ENCODE measurements at places on chromosomes 12 and 14. TPM values are rescaled to one million over a fixed set of nuclear protein-coding genes. Genes with fewer than 3 reads are reported as not detected.

Gene IL26
- polyA plus RNA-seq = not detected

Gene ARHGAP9
- polyA plus RNA-seq = 0.79 TPM

Gene PRH2
- polyA plus RNA-seq = 0.34 TPM

Gene SMCO3
- polyA plus RNA-seq = 0.07 TPM

Gene SERPINA1
- 1.2 TPM for polyA plus RNA-seq

Gene CLEC12A
- not detected for polyA plus RNA-seq

Gene C12orf50
- polyA plus RNA-seq = not detected

Gene ATN1
- 59.8 TPM for polyA plus RNA-seq

Gene JPH4
- polyA plus RNA-seq = not detected

Gene MLXIP
- 9.5 TPM for polyA plus RNA-seq

Gene FAM234B
- polyA plus RNA-seq = 3.6 TPM

Gene FZD10
- not detected for polyA plus RNA-seq

Gene ACADS
- polyA plus RNA-seq = 6.5 TPM

Gene TAS2R8
- not detected for polyA plus RNA-seq

Gene IFT43
- polyA plus RNA-seq = 41.4 TPM

Data from IMR-90 (cell line).